ENCODE measurements at places on chromosomes 11 and 22. TPM values are rescaled to one million over a fixed set of nuclear protein-coding genes. Genes with fewer than 3 reads are reported as not detected.

The LYVE1 gene
- not detected for total RNA-seq

The GRK3 gene
- total RNA-seq: 8.3 TPM

The OR2AG2 gene
- total RNA-seq: 1.6 TPM

The TYMP gene
- 20.5 TPM for total RNA-seq

The DEUP1 gene
- total RNA-seq: not detected

The ACER3 gene
- total RNA-seq: 6.2 TPM

The APOBEC3H gene
- total RNA-seq: 0.27 TPM

The BCO2 gene
- 1.3 TPM for total RNA-seq

The RASL10A gene
- total RNA-seq: 3.8 TPM

The FAM111A gene
- 28.0 TPM for total RNA-seq

The CATSPER1 gene
- total RNA-seq: 0.27 TPM

The AMBRA1 gene
- 53.9 TPM for total RNA-seq

The CCDC73 gene
- under 0.01 TPM for total RNA-seq

DNA sequence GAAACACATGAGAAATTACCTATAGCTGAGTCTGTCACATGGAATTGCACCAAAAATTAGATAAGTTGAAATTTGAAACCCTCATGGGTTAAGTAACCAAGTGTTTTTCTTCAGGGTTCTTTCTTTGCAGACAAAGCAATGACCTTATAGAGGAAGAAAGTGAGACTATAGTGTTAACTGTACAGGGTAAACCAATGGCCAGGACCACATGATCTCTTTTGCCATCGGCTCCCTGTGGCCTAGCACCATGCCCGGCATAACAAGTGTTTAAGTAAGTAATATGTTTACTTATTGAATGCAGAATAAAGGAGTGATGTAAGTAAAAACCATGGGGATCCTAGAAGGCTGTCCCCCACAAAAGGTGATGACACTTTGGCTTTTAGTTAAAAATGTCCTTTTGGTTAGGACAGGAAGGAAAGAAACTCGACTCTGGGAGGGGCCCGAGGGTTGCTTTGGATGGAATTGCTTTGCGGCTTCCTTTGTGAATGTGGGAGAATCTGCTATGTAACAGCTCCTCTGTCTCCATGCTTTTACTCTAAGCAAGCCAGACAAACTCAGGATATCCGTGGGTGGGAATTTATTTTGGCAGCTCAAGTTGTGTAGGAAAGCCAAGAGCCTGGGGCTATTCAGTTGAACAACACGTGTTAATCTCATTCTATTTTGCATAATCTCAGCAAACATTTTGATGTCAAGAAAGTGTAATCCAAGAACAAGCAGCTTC is 454.7 kb downstream of the INSC start:
- DNase-seq: no peak

- no peak for DNase-seq
Observed at GRCh38 chr11:107988397-107989158, 20.1 kb upstream of the CUL5 start.

- DNase-seq: no peak
Observed at GRCh38 chr11:17012712-17013547, 1.3 kb downstream of the PLEKHA7 start.

DNA sequence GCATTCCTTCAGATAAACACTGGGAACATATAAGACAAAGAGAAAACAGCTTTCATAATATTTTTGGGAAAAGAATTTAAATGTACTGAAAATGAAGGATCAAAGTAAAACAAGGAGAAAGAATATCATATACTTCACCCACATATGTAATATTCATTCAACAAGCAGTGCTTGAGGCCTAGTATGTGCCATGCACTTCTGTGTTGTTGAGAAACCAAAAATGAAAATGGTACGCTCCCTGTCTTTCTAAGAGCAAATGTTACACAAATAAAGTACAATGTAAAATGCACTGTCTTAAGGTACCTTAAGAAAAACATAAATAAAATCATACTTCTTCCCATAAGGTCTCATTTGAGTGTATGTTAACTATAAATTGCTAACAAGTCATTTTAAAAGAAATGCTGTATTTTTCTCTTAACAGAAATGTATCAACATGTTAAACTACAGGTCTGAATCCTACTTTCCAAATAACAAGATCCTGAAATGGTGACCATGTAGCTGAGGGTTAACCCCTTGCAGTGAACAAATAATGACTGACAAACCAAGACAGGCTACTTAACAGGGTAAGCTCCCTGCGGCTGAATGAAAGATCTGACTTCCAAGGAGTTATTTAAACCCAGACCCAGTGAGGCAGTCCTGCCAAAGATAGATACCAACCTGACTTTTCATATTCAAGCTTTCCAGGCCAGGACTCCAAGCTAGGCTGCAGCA is 377.6 kb downstream of the DCDC1 start:
- no peak for DNase-seq

DNA sequence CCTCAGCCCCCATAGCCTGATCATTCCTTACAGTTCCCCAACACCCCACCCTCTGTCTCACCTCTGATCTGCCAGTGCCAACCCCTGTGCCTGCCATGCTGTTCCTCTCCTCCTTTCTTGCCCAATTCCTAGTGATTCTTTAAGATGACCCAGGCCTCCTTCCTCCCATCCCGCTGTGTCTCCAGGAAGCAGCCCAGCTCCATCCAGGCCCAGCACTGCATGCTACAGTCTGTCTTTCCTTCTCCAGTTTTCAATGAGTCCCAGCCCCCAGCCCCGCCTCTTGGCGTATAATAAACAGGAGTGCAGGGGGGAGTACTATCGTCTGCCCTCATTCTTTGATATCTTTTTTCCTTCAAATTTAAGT is 12.3 kb downstream of the LTBP3 start:
- no peak for DNase-seq

GRCh38 chr11:21501245-21501644 is 691.6 kb upstream of the ANO5 start:
- DNase-seq: no peak

GRCh38 chr11:10429526-10429925 is 25.5 kb upstream of the AMPD3 start:
- DNase-seq: no peak

DNA sequence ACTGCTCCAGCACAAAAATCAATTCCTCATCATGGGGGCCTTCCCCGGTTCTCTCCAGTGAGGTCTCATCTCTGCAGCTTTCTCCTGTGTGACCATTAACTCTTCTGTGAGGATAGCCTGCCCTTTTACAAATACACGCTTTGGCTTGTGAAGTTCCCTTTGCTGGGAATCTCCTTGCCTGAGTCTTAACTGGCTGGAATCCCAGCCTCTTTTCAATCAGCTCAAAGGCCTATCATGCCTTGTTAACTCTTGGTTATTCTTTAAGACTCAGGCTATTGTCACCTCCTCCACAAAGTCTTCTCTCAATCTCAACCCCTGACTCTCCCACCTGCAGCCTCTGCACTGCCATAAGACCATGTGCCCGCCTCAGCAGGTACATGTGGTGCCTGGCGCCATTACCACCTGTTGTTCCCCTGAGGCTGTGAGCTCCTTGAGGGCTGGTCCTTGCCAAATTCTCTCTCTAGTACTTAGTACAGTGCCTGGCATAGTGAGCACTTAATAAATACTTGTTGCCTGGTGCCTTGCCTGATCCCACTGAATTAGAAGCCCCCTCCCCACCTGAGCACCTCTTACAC is 128.2 kb downstream of the ST3GAL4 start:
- no peak for DNase-seq

- DNase-seq: no peak
Observed at GRCh38 chr11:122107045-122107444, 9.0 kb downstream of the BLID start.

- DNase-seq: no peak
Observed at GRCh38 chr11:61151545-61152252, 9.5 kb downstream of the VPS37C start.

DNA sequence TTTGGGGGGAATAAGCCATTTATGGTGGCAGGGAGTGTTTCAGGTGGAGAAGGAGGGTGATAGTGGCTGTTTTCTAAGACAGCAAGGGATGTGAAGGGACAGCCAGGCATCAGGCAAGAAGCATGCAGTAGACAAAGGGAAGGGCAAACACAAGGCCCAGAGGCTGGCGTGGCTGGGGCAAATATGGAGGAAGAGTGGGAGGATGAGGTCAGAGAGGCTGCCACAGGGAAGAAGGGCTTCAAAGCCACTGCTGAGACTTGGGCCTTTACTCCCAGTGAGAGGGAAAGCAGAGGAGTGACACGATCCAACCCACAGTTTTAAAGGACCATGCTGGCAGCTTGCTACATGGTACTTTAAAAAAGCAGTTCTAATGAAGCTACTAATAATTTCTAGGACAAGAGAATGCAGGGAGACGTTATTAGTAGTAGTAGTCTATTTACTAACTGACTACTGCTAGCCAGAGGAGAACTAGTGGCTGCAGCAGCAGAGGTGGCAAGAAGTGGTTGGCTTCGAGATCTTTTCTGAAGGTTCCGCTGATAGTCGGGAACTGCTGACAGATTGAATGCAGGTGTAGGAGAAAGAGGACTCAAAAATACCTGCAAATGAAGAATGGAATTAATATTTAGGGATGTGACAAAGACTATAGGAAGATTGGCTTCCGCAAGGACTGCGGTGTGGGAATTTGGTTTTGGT is 13.7 kb downstream of the KMT5B start:
- no peak for DNase-seq

- peak; percentile 32 for DNase-seq
Observed at GRCh38 chr22:36052505-36052941, 23.9 kb upstream of the RBFOX2 start.

- no peak for DNase-seq
Observed at GRCh38 chr11:46673713-46674462, 26.5 kb downstream of the ARHGAP1 start.

DNA sequence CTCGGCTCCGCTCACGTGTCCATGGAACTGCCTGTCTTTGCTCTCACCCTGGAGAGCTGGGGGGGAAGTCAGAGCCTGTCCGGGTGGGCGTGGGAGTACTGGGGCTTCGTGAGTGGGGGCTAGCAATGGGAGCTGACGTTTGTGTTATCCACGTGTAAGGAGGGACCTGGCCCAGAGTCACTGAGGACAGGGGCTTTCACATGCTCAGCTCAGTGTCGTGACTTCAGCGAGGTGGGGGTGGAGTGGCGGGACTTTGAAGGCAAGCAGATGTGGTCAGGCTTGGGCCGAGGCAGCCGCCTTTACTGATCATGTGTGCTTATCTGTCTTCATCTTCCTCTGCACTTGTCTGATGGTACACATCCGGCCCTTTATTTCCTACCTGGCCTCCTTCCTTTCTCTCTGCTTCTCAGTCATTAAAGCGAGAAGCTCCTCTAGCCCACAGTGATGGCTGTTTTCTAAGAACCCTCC is 113.1 kb upstream of the NNMT start:
- DNase-seq: no peak

All from hematopoietic multipotent progenitor cell (in vitro differentiated cells).